Neural progenitor cell (in vitro differentiated cells): ENCODE measurements at places on chromosomes 2 and 18.

DNA sequence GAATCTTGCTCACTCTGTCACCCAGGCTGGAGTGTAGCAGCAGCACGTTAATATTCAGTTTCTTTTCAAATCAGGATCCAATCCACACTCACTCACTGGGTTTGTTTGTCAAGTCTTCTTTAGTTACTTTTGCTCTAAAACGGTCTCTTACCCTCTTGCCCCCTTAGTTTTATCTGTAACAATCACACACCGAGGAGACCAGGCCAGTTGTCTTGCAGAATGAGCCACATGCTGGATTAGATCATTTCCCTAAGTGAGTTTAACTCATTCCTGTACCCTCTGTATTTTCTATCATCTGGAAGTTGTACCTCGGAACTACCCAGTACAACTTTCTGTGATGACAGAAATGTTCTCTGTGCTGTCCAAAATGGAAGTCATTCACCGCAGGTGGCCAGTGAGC, 20.7 kb upstream of the TOGARAM2 start:
- DNase-seq, result no peak

DNA sequence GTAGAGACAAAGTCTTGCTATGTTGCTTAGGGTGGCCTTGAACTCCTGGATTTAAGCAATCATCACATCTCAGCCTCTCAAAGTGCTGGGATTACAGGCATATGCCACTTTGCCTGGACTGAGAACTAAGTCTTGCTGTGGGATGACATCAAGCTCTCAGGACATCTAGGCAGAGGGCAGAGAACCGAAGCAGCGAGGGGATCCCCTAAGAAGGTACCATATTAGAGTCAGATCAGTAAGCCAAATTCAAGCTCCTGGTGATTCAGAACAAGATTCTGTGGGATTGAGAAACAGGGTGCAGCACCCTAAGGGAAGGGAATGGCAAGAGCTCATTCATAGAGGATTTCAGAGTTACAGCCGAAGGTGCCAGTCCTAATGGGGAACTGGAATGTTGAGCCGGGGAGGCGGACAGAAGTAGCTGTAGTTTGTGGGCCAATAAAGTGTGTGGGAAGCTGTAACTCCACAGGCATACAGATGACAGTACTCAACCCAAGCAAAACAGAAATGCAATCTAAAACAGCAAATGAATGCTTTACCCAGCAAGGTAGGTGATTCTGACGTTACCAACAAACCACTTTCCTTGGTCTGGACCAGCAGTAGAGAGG, 30.9 kb downstream of the EPHA4 start:
- no peak for DNase-seq

DNA sequence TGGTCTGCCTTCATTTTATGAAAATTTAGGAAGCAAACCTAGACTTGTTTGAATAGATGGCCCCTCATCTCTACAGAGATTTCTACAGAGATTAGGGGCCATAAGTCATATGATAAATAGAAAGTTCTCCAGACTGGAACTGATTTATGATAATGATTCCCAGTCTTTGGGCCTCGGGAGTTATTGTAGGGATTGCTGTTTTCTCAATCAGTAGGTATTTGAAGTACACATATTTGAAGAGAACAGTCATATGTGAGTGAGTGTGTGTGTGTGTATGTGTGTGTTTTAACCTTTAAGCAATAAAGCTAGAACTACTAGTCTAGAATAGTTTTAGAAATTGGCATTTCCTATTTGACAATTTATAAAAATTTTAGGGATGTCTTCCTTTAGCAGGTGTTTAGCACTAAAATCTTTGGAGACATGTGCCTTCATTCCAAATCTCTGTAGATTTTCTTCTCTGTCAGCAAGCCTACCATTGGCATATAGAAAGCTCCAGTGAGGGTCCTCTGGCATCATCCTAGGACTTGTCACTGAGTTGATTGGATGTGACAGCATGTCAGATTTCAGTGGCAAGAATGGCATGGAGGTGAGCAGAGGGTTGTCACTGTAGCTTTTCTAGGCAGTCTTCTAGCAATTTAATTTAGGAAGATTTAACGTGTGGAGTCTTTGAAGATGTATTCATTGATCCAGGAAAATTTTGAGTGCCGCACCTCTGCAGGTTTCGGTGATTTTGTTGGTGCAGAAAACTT, 71.2 kb downstream of the MYO1B start:
- DNase-seq, result no peak

GRCh38 chr18:25604196-25604893, 252.4 kb upstream of the ZNF521 start:
- DNase-seq, result no peak

- peak; percentile 37 for DNase-seq
Observed at GRCh38 chr2:102449370-102449974, 23.6 kb upstream of the SLC9A4 start.

DNA sequence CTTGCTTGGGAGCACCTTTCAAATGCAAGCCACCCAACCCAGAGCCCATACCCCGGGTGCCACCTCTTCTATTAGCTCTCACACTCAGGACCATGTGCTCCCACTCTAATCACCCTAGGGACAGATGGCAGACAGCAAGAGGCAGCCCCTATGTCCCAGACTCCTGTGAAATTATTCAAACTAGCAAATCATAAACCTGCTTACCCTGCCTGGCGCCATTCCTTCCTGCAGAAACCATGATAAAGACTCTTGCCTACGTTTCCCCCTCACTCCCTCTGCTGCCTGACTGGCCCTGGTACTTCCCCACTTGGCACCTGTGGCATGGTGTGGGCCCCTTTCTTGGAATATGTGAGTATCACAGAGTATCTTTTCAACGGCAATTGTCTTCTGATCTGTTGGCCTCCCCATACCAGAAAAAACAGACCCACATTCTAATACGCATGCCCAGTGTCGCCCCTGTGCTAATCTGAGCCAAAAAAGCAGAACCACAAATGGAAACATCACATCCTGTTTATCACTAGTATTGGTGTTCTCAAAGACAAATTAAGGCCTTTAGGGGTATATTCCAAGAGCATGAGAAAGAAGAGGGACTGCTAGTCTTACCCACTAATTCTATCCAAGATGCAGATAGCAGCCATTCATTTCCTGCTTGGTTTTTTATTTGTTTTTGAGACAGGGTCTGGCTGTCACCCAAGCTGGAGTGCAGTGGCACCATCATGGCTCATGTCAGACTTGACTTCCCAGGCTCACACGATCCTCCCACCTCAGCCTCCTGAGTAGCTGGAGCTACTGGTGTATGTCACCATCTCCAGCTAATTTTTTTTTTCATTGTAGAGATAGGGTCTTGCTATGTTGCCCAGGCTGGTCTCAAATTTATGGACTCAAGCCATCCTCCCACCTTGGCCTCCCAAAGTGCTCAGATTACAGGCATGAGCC, 44.1 kb upstream of the TTC39C start:
- DNase-seq, result no peak

- no peak for DNase-seq
Observed at GRCh38 chr2:68627615-68628014, 15.8 kb upstream of the PROKR1 start.

- no peak for DNase-seq
Observed at GRCh38 chr18:13120983-13121441, 97.5 kb upstream of the LDLRAD4 start.
